Activated T-cell treated with anti-CD3 and anti-CD28 coated beads, Interleukin-2, amount 50 U/mL, for 72 hours (primary cell): ENCODE measurements at places on chromosomes 5 and 9.

DNA sequence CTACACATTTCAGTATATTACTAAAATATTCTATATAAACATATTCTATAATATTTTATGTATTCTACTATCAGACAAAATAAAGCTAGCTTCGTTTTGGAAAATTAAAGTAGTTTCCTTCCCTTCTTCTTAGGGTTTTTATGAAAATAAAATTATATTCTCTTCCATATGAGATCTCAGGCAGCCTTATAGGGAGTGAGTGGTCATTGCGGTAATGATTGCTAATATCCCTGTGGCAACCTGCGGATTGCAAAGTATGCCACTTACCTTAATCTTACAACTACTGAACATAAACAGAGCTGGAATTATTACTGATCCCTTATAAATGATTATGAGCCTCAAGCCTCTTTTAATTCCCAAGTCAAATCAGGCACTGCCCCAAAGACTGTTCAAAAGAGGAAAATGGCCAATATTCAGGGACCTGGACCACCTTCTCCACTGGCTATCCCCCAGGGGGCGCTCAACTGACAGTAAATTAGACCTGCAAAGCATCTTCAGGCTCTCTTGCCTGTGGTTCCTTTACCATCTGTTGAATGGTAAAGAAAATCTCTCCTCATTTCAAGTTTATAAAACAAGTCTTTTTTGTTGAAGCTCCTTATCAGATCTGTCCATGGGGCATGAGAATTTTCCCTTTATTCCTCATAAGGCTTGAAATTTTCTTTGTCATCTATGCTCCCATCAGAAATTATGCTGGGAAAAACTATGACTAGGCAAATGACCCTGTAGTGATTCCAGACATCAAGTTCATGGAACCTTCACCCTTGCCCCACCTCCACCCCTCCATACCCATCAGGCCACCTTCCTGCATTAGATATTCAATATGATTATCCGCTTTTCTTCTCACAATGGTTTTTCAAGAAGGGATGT, 163.9 kb downstream of the CEMIP2 start:
- DNase-seq = peak; percentile 84

- peak; percentile 39 for DNase-seq
Observed at GRCh38 chr5:52786949-52787599, 642 bp upstream of the ITGA1 start.

DNA sequence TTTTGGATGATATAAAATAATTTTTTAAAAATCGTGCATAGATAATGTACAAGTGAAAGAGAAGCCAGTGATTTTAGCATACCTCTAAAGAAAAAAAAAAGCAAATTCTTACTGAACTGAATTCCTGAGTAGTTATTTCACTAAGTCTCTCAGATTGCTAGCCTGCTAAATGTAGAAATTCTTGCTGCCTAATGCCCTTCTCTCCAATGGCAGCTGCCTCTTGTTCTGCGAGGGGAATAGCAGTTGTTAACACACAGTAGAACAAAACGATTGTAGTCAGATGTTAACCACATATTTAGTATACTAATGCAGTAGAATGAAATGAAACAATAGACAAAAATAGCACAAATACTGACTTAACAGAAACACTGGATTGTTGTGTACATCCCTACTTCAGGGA, 26.8 kb downstream of the SMAD5 start:
- no peak for DNase-seq

GRCh38 chr5:34682926-34683623, 26.9 kb downstream of the RAI14 start:
- DNase-seq = no peak

- DNase-seq = no peak
Observed at GRCh38 chr5:38780945-38781344, 64.9 kb upstream of the OSMR start.

DNA sequence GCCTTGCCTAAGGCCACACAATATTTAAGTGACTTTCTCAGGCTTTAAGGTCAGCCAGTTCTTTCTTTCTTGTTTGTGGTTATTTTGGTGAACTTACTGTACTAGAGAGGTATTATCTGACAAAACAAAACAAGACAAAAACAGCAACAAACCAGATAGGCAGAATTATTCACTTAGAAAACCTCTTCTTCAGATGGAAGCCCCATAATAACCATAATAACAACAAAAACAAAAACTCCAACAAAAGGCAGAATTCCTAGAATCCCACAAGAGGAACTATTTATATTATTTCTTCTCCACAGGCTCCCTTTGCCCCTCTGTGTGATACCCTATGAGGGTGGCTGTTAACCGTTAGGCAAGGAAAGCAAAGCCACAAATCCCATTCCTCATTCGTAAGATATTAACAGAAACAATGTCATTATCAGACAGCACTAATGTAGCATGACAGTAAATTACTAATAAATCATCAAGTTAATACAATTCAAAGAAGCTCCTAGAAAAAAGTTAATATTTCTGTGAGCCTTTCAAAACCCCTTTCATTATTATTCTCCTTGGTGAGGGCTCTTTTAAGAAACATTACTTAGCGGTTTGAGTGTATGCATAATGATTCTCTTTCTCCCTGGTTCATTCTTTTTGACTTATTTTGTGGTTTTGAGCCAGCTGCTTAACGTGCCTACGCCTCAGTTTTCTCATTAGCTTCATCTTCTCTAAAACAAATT, 274.9 kb downstream of the EFNA5 start:
- no peak for DNase-seq

DNA sequence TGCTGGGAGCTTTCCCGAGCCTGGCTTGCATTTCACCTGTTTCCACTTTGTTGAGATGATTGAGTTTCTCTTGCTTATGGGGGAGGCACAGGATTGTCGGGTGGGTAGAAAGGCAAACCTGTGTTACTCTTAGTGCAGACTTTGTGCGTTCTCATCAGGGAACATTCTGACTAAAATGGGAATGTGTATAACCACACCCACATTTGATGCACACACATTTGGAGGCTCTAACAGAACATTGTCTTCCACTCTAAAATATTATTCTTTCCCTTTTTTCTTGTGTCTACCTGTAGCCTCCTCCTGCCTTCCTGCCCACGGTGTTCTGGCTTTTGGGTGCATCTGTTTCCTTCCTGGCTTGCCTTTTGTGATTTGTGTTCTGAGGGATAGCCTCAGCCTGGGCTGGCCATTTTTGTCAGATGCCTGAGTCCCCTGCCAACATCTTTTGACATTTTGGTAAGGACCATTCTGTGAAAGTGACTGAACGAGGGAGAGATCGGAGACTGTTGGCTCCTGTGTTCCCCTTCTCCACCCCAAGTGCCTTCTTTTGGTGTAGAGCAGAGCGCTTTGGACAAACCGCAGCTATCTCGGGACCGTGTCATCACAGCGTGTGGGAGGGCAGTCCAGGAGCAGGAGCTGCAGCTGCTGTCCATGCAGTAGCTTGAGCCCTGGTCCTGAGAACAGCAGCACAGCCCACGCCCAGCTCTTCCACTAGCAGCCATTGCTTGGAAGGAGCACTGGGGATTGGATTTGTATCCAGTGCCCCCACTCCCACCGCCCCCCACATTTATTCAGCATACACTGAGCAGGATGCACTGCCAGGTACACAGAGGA, 101.4 kb downstream of the ARHGAP26 start:
- no peak for DNase-seq

DNA sequence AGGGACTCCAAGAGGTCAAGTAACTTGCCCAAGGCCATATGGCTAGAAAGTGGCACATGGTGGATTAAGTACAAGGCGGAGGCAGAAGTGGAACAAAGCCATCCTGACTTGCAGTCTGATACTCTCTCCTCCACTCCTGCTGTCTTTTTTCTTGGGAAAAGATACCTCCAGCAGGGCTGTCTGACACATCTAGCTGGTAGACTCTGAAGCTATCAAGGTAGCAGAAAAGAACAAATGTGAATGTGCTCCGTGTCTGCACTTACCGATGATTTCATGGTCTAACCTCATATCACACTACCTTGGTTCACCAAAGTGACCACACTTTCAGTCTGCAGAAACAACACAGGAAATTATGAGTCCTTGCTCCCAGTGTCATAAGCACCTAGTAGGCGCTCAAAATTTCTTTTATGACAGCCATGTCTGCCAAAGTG, 284.8 kb downstream of the CRB2 start:
- peak; percentile 59 for DNase-seq

DNA sequence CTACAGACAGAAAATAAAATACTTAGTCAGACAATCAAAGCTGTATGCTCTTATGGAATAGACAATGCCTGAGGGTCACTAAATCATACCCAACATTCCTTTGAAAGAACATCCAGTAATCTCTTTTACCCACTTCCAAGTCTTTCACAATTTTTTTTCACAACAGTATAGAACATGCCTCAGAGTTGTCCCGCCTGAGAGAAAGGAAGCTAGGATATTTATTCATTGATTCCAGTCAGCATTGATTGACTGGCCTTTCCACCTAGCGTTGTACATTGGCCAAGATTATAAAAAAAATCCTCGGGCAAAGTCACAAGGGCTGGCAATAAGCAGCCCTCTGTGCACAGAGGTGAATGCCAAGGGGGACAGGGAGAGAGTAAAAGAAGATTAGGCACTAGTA, 318.1 kb upstream of the PIK3R1 start:
- DNase-seq = no peak

GRCh38 chr9:3830291-3830690, 304.5 kb upstream of the RFX3 start:
- DNase-seq = no peak

- no peak for DNase-seq
Observed at GRCh38 chr5:149732324-149733128, 2.4 kb downstream of the PPARGC1B start.

DNA sequence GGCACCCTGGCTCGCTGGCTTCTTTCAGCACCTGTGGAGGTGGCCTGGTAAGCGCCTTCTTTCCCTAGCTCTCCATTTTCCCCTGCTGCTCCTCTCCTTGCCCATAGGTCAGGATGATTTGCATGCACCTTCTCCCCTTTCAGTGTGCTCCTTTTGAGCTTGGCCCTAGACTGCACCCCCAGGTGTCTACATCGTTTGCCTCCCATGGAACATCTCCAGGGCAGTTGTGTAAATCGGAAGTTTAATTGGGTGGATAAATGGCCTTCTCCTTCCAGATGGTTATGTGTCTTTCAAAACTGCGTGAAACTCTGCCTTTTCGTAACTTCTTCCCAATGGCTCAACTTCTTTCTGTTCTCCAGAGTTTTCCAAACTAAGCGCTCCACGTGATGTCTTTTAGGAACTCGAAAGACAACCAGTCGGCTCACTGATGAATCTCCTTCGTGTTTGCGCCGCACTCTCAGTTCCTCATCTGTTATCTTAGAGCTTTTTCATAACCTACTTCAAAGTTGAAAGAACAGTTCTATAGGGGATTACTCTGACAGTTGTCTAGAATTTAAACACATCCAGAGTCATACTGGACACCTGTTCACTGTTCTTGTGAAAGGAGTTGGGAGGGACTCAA, 1.7 kb downstream of the ADAMTS19 start:
- no peak for DNase-seq

DNA sequence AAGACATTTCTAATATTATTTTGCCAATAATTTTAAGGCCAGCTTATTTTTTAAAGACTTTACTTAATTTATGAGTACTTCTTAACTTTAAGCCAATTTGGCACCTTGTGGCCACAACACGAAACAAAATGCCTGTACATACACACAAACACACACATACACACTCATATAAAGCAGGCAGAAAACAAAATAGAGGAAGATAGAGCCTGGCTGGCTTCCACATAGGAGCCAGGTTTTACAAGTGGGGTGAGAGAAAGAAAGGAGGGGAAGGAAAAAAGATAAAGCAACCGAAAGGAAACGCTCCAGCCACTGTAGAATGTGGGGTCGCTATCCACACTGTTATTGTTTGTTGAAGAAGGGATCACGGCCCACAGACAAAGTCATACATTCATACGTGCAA, 10.4 kb downstream of the GMCL2 start:
- no peak for DNase-seq

GRCh38 chr9:88531920-88532698, 2.9 kb upstream of the NXNL2 start:
- DNase-seq = no peak

DNA sequence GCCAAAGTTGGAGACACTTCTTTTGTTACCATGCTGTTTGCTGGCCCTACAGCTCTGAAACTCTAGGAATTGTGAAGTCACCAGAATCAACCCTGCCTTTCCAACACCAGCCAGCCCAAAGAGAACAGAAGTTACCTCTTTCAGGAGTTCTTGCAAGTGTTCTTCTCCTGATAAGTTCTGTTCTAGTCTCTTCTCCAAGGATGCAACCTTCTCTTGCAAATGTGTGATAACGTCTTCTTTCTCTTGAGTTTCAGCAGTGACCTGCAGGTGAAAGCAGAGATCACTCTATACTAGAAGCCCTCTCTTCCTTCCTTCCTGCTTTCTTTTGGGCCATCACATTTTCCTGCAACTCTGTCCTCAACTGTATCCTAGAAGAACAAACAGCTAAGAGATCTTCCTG, 29.1 kb downstream of the GOLGA1 start:
- DNase-seq = no peak

DNA sequence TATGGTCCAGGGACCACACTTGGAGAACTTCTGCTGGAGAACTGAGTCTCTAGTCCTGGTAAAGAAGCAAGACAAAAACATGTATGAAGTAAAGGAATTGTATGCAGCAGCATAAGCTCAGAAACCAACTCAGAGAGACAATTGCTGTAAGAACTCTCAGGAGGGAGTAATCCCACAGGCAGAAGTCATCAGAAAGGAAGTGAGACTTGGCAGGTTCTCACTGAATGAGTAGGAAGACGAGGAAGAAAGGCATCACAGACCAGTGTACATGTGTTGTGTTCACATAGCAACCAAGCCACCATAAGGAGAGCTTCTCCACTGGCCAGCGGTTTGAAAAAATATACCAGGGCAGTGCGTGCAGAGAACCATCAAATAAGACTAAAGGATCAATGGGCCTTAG, 57.9 kb upstream of the FST start:
- DNase-seq = no peak

- no peak for DNase-seq
Observed at GRCh38 chr9:123002754-123003153, 30.7 kb upstream of the GPR21 start.

DNA sequence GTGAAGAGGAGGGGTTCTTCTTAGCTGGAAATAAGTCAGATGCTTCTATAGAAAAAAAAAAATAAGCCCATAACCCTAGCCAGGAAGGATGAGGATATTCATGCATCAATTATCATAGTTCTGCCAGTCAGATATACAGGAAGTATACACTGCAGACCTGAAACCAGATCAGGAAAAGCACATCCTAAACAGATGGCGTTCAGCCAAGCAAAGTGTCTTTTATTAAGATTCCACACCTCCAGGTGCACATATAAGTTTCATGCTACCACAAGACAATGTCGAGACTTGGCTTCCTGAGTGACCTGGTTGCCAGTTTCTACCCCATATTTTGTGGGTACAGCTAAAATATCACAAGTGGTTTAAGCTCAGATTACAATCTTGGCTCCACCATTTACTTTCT, 108.3 kb downstream of the CETN3 start:
- DNase-seq = no peak

- DNase-seq = no peak
Observed at GRCh38 chr5:125197321-125197720, 450.9 kb upstream of the ZNF608 start.

GRCh38 chr9:137199411-137200121, 975 bp downstream of the TPRN start:
- DNase-seq = no peak

- no peak for DNase-seq
Observed at GRCh38 chr5:155665361-155665760, 651.8 kb downstream of the KIF4B start.

- DNase-seq = no peak
Observed at GRCh38 chr5:136054142-136055019, 25.6 kb downstream of the TGFBI start.
